ENCODE measurements at places on chromosomes 6 and 20.

DNA sequence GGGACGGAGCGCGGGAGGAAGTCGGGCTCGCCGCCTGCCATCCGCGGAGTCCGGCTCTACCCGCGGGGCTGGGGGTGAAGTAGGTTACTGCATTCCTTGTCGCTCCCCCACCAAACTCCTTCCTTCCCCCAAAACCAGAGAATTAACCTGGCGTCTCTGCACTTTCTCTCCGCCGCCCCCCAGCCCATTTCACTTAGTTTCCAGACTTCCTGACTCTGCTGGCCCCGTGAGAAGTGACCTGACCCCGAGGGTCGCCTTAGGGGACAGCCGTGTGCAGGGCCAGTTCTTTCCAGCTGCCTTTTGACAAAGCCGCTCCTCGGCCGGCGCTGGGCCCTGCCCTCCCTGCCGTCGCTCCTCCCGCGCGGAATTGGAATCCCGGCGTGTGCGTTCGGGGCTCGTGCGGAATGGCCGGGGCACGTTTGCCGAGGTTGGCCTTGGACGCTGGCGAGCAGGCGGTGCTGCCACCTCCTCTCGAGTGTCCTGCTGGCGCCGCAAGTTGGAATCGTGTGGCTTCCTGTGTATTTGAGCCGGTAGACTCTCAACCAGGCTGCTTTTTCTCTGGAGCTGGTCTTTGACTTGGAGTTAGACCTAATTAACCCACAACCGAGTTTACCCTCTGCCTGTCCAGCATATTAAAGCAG, 650 bp downstream of the DCBLD1 start:
- DNase-seq, result no peak

- peak; percentile 10 for DNase-seq
These were observed 390.2 kb downstream of the UTRN start for GRCh38 chr6:144675231-144675861.

GRCh38 chr6:26172608-26172968, 85.4 kb downstream of the HFE start:
- no peak for DNase-seq

DNA sequence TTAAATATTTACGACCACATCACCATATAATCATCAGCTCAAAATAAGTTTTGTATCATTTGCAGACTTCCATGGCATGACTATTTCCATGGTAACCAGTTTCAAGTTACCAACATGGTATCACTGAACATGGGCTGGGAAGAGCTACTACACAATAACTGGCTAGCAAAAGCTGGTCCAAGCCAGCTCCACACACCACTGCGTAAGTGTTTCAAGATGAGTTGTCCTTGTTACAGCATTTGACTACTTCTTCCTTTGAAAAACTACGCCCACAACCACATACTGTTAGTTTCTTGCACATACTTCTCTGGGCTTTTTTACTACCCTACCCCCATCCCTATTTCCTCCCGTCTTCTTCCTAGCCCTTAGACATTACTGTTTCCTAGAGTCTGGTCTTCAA, 8.5 kb downstream of the CD164 start:
- peak; percentile 45 for DNase-seq

DNA sequence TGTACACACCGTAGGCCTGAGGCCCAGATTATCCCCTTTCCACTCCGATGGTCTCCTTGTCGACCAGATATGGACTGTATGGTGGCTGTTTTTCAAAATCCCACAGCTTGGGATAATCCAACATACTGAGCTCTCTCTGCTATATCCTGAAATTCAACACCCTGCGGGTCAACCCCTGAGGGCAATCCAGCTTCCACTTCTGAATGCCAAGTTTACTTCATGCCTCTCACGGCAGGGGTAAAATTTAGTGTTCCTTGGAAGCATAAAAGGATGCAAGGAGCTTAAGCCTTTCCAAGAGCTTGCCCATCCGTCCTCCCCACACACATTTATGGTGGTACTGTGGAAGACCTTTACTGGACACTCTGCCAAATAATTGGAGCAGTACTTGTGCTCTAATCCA, 90.7 kb downstream of the PLG start:
- DNase-seq, result no peak

GRCh38 chr6:43764772-43765171, 5.2 kb upstream of the VEGFA start:
- no peak for DNase-seq

DNA sequence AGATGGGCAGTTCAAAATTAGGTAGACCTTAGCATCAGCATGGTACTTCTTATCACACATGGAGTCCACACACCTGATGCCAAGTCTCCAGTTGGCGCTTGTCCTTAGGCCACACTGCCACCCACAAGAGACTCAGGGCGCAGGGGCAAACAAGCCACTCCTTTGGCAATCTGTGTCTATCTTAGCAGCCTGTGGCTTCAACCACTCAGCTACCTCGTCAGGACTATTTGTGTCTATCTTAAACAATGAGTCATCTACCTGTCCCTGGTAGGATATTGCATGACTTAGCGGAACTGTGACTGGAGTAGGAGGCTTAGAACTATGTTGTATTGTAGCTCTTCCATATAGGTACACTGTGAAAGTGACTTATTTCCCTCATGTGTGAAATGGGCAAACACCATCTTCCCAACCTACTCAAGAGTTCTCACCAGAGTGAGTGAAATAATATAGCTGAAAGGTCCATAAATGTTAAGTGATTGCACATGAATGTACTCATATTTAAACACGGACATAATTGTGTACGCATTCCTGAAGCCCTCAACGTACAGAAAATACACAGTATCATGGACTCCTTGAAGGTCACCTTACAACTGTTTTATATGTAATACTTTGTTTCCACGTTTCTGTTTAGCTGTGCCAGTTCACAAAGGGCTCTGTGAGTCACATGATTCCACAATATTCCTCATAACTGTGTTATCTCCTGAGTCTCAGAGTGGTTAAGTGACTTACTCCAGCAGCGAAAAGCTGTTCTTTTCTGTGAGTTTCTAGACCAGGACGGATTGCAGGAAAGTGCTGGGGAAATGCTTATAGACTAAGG, 1.6 kb downstream of the TRIM27 start:
- no peak for DNase-seq

- DNase-seq, result no peak
These were observed 873.7 kb downstream of the KIF16B start for GRCh38 chr20:15699431-15700146.

DNA sequence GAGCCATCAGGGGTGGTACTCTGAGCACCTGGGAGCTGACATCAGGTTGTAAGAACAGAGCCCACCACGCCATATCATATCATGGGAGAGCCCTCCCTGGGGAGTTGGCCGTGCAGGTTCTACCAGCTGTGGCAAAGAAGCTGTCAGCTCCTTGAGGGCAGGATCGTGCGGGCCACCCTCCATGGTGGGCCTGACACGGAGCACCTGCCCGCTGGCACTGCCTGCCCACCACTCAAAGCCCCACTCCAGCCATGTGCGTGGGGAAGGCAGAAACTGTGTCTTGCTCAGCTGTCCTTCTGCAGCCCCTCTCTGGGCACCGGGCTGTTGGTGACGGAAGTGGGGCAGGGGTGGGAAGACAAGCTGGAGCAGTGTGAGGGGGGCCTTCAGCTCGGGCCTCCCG, 14.3 kb downstream of the PRPH2 start:
- no peak for DNase-seq

GRCh38 chr6:122107256-122107852, 292.1 kb upstream of the HSF2 start:
- DNase-seq, result no peak

DNA sequence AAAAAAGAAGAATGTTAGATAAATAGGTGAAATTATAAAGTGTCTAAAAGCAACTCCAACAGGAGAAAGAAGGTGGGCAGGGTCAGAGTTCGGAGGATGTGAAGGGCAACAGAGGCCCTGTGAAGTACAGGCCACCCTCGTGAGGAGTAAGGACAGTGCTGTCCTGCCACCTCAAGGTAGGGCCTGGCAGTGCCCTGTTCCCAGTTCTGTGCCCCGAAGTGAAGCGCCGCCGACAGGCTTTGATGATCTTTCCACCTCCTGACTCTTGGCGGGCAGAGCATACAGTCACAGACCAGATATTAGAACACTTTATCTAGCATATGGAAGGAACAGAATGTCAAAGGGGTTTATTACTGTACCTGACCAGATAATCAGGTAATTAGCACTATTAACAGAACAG, 75.8 kb downstream of the GJA10 start:
- DNase-seq, result no peak

GRCh38 chr6:157732416-157733161, 90.5 kb upstream of the SNX9 start:
- no peak for DNase-seq

- DNase-seq, result no peak
These were observed 113.6 kb upstream of the MAN1A1 start for GRCh38 chr6:119463081-119463626.

DNA sequence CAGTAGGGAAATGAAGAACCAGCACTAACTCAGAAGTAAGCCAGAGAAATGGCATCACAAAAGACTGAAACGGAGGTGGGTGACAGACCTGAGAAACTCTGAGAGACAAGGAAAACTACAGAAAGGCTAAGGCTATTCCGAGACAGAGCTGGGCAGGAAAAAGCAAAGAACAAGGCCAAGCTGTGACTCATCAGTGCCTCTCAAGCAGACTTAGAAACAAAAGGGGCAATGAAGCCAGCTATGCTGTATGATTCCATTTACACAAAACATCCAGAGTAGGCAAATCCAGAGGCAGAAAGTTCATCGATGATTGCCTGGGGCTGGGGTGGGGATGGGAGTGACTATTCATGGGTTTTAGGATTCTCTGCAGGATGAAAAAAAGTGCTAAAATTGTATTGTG, 50.0 kb downstream of the SLC23A2 start:
- no peak for DNase-seq

DNA sequence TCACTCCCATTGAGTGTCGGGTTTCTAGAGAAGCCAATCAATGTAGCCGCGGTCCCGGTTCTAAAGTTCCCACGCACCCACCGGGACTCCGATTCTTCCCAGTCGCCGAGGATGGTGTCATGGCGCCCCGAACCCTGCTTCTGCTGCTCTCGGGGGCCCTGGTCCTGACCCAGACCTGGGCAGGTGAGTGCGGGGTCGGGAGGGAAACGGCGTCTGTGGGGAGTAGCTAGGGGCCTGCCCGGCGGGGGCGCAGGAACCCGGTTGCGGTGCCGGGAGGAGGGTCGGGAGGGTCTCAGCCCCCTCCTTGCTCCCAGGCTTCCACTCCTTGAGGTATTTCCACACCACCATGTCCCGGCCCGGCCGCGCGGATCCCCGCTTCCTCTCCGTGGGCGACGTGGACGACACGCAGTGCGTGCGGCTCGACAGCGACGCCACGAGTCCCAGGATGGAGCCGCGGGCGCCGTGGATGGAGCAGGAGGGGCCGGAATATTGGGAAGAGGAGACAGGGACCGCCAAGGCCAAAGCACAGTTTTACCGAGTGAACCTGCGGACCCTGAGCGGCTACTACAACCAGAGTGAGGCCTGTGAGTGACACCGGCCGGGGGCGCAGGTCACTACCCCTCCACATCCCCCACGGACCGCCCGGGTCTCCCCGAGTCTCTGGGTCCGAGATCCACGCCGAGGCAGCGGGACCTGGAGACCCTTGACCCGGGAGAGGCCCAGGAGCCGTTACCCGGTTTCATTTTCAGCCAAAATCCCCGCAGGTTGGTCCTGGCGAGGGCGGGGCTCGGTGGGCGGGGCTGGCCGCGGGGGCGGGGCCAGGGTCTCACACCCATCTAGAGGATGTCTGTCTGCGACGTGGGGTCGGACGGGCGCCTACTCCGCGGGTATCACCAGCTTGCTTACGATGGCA, 35.2 kb upstream of the HLA-G start:
- DNase-seq, result peak; percentile 19

DNA sequence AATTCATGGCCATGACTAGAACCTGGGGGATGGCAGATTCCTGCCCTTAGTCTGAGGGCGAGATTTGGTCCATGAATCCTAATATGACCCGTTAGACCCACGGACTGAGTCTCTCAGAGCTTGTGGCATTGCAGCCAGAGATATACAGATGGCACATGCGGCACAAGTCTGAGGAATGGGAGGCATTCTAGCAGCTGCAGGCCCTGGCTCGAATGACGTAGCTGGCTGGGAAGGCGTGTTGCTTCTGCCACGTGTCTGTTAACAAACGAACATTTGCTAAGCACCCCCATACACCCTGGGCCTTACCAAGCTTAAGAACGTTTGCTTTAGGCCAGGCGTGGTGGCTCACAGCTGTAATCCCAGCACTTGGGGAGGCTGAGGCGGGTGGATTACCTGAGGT, 68.0 kb downstream of the CD164 start:
- DNase-seq, result no peak

GRCh38 chr6:44976677-44977641, 351.2 kb upstream of the RUNX2 start:
- no peak for DNase-seq

DNA sequence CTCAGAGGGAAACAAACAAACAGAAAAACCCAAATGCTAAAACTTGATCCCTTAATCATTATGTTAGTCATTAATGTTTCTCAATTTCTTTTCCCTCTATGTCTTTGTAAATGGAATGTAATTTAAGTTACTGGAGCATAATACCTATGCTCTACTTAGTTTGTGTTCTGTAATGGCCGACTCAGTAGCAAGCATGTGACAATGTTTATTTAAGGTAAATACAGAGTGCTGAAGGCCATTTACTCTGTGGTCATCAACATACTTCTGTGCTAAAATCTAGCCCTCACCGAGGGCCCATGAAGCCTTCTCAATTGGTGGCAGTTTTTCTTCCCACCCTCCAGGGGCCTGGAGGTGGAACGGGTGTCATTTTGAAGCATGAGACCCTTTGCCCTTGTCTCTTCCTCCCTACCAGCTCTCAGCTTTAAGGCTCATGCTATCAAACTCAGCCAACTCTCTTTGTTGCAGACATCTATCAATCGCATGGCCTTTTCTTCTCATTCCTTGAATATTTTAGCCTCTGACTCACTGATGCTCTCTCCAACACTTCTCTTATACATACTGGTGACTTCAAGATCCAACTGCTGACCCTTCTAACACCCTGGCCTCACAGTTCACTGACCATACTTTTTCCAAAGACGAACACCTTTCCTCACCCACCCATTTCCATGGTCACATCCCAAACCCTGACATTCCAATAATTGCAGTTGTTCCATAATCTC, 48.2 kb downstream of the STX7 start:
- DNase-seq, result no peak

DNA sequence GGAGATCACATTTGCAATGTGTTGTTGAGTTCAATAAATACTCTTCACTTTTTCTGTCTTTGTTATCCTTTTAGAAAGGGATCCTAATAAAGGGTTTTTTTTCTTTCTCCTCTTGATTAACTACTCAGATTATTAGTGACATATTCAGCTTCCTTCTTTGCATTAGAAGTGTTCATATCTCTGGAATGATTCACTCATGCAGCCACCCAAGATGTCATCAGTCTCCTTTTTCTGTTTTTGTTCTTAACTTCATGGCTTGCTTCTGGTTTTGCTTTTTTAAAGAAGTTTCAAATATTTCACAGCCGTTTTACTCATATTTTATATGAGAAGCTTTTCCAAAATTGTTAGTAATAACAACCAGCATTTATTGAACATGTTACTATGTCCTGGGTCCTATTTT, 187.6 kb downstream of the TMEM242 start:
- no peak for DNase-seq

- no peak for DNase-seq
These were observed 25.5 kb downstream of the FARS2 start for GRCh38 chr6:5286780-5287179.

- no peak for DNase-seq
These were observed 79.7 kb downstream of the EDN1 start for GRCh38 chr6:12369781-12370262.

GRCh38 chr20:46637427-46638133, 13.7 kb downstream of the SLC13A3 start:
- DNase-seq, result no peak
